Progenitor cell of endocrine pancreas (in vitro differentiated cells): ENCODE measurements at places on chromosomes 1 and 21. TPM values are rescaled to one million over a fixed set of nuclear protein-coding genes. Genes with fewer than 3 reads are reported as not detected.

DNA sequence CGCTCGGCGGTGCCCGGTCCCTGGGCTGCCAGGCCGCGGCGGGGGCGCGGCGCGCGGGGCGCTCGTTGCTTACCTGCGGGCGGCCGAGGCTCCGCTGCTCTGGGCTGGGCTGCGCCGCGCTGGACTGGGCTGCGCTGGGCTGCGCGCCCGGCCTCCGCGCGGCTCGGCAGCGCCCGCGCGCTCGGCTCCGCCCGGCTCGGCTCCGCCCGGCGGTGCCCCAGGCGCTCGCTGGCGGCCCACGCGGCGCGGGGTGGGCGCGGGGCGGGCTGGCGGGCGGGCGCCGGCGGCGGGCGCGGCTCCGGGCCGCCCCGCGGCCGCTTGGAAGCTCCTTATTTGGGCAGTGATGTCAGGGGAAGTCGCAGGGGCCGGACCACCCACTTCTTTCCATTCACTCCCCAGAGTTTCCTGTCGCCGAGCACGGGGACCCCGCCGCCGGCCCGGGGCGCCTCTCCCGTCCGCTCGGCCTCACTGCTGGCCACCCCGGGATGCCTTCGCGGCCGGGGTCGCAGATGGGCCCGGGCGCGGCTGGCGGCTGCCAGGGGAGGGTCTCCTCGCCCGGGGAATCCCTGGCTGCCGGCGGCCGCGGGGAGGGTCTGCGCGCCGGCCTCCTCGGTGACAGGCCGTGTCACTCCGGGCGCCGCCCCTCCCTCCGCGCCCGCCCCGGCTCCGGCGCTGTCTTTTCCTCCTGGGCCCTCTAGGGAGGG lies 177.7 kb upstream of the EDN2 start:
- H3K4me3 ChIP-seq = peak overlapping the region; percentile 45
- peak; percentile 31 for DNase-seq
- H3K27ac ChIP-seq = no peak overlapping the region
- no peaks in the 10 kb centered on the region for H3K36me3 ChIP-seq
- H3K4me1 ChIP-seq = peaks cover 2% of the 10 kb centered on the region

The FCN3 gene
- not detected in 2 replicates for total RNA-seq

DNA sequence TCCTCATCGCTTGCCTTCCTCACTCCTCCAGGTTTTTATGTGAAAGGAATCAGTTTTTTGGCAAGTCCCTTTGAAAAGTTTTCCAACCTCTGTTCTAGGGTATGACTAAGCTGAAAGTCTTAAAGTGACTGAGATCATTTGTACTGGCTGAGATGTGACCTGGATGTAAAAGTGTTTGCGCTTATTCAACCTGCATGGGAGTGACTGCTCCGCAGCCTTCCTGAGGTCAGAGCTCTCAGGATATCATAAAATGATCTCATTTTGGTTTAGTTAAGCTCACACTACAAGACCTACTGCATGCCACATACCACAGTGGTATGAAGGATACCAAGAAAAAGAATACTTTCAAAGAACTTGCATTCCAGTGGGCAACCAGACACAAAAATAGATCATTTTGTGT lies 29.8 kb upstream of the TADA1 start:
- H3K4me1 ChIP-seq = no peaks in the 10 kb centered on the region
- DNase-seq = no peak
- H3K27ac ChIP-seq = no peak overlapping the region

The VCAM1 gene
- total RNA-seq = 0.31 TPM in 1 of 2 replicates, not detected in the other

GRCh38 chr21:41630249-41630648 lies 122.3 kb upstream of the TMPRSS2 start:
- no peak overlapping the region for H3K4me3 ChIP-seq
- H3K27ac ChIP-seq = no peak overlapping the region
- no peak for DNase-seq
- no peaks in the 10 kb centered on the region for H3K36me3 ChIP-seq
- peaks cover 8% of the 10 kb centered on the region for H3K27me3 ChIP-seq
- H3K4me1 ChIP-seq = peaks cover 11% of the 10 kb centered on the region

- H3K27me3 ChIP-seq = peaks cover 5% of the 10 kb centered on the region
- DNase-seq = no peak
- H3K27ac ChIP-seq = no peak overlapping the region
- H3K4me3 ChIP-seq = no peak overlapping the region
Measured at GRCh38 chr1:228937851-228938536, 202.7 kb downstream of the RHOU start.

The DIO1 gene
- total RNA-seq = 1.1 and 1.3 TPM in 2 replicates

The UTS2 gene
- total RNA-seq = not detected in 2 replicates

GRCh38 chr1:204647805-204648153 lies 37.8 kb downstream of the LRRN2 start:
- H3K36me3 ChIP-seq = no peaks in the 10 kb centered on the region
- H3K27ac ChIP-seq = no peak overlapping the region
- no peak for DNase-seq
- H3K4me3 ChIP-seq = no peak overlapping the region
- H3K4me1 ChIP-seq = peaks cover 8% of the 10 kb centered on the region
- H3K27me3 ChIP-seq = peaks cover 16% of the 10 kb centered on the region
